ENCODE measurements at places on chromosomes 4 and X. TPM values are rescaled to one million over a fixed set of nuclear protein-coding genes. Genes with fewer than 3 reads are reported as not detected.

DNA sequence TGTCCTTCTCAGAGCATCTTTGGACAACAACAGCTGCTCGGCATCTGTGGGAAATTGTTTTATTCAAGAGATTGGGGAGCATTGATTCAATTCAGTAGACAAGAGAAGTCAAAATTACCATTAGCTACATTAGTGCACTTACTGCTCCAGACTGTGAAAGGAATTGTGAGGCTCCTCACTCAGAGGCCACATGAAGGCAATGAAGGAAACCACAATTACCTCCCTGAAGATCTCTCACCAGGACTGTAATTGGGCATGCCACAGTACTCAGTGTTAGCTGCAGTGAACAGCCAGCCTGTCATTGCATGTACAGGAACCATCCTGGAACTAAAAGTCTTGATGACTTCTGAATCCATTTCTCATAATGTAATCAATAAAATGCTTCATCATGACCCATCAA is 144.8 kb downstream of the PPA2 start:
- DNase-seq: no peak

GRCh38 chr4:107760281-107760947 is 40.4 kb upstream of the PAPSS1 start:
- no peak for DNase-seq

Gene LINC00632
- polyA plus RNA-seq: 16.2 TPM

DNA sequence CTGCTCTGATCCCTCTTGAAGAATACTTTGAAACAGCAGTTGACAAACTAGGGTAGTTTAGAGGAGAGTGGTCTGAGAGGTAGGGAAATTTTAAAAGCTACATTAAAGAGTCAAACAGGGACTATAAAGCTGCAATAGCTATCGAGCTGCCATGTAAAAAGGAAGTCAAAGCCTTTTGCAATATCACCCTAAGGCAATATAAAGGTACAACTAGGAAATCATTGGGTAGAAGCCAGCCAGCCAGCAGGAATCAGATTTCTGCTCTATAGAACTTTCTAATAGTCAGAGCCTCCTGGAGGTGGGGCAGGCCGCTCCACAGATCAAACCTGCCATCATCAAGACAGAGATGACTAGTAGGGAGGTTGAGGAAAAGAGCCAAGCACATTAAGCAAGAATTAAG is 15.2 kb upstream of the PHOX2B start:
- no peak for DNase-seq

Gene GAB3
- polyA plus RNA-seq: not detected

Gene ARFIP1
- 24.6 TPM for polyA plus RNA-seq

DNA sequence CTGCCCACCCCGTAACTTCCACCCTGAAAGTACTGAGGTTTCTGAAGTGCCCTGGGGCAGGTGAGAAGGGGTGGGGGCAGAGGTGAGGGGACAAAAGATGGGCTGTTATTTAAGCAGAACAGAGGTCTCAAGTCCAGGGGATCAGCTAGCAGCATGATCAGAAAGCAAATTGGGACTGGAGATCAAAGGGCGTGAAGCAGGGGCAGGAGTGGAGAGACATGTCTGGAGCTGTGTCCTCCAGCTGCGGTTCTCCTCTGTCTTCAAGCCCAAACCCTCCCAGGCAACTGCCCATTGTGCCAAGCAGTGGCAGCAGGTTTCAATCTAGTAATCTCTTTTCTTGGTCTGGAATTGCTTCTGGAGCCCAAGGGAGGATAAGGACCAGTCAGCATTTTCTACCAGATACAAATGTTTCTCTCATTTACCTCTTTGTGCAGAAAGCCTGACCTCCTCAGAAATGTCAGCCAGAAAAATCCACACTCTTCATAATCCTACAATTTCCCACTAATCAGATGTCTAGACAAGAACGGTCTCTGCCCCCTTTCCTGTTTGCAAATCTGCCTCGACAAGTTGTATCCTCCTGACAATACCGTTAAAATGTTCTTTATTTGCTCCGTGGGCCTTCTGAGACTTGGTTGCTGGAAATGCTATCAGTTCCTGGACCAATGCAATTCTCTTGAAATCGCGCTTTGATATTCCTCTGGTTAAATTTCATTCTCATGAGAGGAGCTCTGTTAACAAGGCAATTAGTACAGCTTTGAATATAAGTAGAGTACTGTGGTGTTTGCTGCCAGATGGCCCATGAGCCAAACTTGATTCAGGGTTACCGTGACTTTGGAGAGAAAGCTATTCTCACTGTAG is 23.2 kb upstream of the RASL11B start:
- no peak for DNase-seq

DNA sequence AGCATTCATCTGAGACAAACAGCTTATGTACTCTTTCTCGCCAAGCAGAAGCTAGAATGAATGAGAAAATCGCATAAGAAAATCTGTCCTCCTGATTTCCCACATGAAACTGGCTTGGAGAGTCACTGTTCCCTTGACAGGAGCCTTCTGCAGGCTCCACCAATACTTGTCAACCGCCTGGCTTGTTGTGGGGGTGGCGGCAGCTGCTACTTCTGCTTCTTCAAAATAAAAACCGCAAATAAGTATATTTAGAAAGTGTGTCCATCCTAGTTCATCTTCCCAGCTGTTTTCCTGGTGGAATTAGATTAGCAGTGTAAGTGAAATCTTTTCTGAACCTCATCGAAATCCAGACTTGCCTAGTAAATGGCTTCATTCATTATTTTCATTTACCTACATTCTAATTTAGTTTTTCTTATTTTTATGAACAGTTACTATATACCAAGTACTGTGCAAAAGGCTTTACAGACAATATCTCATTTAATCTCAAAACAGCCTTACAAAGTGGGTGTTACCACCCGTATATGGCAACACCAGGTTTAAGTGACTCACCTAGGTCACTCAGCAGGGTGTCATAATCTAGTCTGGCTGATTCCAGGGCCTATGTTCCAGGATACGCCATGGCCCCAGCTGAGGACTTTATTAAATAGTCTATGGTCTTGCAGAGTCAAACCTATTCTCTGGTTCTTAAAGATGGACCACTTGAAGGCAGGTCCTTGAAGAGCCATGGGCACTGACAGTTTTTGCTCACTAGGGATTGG is 104.6 kb upstream of the IGFBP7 start:
- DNase-seq: no peak

- DNase-seq: no peak
These were observed 2595.3 kb downstream of the ARAP2 start for GRCh38 chr4:33649015-33649414.

Gene XAGE2
- not detected for polyA plus RNA-seq

Gene MAGEA8
- polyA plus RNA-seq: not detected

- DNase-seq: no peak
These were observed 245.2 kb upstream of the FSTL5 start for GRCh38 chr4:162409048-162409447.

Gene RPS3A
- polyA plus RNA-seq: 5,561 TPM

Gene XG
- 2.1 TPM for polyA plus RNA-seq

Gene DRP2
- polyA plus RNA-seq: 5.5 TPM

Gene USP17L17
- not detected for polyA plus RNA-seq

DNA sequence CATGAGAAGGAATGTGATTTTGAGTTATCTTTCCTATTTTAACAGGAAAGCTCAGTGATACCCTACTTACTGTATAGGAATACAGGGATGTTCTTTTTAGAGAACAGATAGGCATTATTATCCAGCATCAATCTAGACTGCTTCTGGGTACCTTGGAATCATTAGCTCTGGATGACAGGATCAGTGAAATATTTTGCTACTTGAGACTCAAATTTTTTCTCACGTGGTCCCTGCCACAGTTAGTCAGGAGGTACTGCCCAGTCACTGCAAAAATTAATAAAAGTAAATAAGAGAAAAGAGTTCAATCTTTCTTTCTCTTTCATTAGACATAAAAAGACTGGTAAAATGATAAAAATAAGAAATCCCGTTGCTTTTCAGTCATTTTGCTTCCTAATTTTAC is 5.5 kb downstream of the ZNF827 start:
- no peak for DNase-seq

DNA sequence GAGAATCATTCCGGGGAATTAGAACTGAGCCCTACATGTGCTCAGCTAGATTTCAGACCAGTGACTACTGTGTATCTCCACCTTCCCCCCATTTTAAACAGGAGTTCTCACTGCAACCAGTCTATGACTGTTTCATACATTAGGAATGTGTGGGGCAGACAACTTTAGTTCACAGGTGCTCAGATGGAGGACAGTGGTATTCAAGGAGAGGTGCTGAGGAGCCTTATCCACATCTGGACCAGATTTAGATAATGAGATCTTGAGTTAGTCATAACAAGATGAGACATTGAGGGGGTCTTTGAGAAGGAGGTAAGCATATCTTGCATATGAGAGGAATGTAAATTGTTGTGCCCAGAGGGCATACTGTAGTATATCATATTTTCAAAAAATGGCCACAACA is 32.8 kb upstream of the RELL1 start:
- DNase-seq: no peak

Gene PHEX
- 4.6 TPM for polyA plus RNA-seq

DNA sequence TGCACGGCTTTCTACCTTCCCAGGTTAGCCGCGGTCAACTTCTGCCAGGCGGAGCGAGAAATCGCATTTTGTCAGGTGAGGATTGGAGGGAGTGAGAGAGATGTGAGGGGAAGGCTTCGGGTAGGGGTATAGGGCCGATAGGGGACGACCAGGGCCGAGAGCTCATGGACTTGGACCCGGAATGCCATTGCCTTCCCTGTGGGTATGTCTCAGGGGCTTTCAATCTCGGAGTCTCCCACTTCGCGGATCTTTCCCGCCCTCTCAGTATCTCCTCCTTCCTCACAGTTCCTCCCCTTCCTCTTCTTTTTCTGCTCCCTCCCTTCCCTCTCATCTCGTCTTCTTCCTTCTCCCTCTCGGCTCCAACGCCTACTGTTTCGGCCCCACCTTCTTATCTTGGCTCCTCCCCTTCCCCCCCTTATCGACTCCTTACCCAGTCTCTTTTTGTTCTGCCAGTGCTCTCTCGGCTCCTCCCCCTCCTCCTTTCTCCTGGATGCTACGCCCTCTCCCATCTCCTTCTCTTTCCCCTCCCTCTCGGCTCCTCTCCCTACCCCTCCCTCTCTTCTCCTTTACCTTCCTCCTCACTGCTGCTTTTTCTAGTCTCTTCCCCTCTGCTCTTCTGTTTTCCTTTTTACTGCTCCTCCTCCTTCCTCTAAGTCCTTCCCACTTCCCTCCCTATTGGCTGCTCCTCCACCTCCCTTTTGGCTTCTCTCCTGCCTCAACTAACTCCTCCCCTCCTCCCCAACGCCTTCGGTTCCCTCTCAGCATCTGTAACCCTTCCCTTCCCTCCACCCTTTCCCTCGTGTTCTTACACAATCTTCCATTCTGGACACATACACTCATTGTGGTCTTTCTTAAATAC is 29.4 kb upstream of the RBMX start:
- peak; percentile 90 for DNase-seq

- DNase-seq: no peak
These were observed 742.3 kb upstream of the POU3F4 start for GRCh38 chrX:82765811-82766210.

- no peak for DNase-seq
These were observed 1279.7 kb upstream of the ADGRL3 start for GRCh38 chr4:59920416-59920815.

- DNase-seq: no peak
These were observed 12.1 kb downstream of the PPARGC1A start for GRCh38 chr4:23877758-23878229.

- DNase-seq: no peak
These were observed 32.7 kb downstream of the KIAA0232 start for GRCh38 chr4:6815029-6815836.

- DNase-seq: no peak
These were observed 18.7 kb downstream of the RNF4 start for GRCh38 chr4:2487632-2488031.

- no peak for DNase-seq
These were observed 1015.7 kb downstream of the DMD start for GRCh38 chrX:32195611-32196010.

DNA sequence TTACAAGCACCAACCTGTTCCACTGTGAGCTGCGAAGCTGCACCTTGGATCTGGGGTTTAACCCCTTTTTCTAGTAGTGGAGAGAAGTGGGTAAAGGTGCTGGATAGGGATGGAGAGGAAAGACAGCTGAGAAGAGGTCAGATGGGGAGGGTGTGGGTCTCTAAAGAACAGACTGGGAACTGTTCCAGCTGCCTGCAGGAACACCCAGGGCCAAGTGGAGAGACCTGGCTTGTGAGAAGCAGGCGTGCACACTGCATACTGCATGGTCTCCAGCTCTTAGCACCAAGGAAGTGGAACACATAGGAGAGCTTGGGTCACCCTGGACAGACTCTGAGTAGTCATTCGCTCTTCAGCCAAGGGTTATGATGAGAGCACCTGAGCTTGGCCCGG is 16.1 kb downstream of the BCOR start:
- no peak for DNase-seq

Gene NXF2B
- polyA plus RNA-seq: not detected

DNA sequence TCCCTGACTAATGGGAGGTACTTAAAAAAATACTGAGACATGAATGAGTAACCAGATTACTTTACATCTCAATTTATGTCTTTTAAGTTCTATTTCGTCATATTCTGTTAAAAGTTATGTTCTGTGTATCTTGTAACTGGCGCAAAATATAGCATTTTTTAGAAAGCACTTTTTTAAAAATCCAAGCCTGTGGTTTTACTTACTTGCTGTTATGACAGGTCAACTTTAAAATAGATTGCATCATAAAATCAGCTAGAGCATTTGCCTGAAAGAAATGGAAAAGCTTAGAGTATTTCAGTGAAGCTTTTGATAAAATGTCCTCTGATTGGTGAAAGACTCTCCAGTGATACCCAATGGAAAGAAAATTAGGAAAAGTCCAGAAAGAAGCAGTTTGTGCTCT is 1892.3 kb upstream of the TENM3 start:
- no peak for DNase-seq

- DNase-seq: peak; percentile 34
These were observed 31.1 kb downstream of the ART3 start for GRCh38 chr4:76105652-76106051.

- DNase-seq: no peak
These were observed 2.7 kb downstream of the BCOR start for GRCh38 chrX:40094900-40095582.
